Putamen (tissue), 1 donor: ENCODE measurements at places on chromosomes 1 and 21.

- no peak for DNase-seq
These were observed 16.9 kb upstream of the MAP10 start for GRCh38 chr1:232788235-232788872.

DNA sequence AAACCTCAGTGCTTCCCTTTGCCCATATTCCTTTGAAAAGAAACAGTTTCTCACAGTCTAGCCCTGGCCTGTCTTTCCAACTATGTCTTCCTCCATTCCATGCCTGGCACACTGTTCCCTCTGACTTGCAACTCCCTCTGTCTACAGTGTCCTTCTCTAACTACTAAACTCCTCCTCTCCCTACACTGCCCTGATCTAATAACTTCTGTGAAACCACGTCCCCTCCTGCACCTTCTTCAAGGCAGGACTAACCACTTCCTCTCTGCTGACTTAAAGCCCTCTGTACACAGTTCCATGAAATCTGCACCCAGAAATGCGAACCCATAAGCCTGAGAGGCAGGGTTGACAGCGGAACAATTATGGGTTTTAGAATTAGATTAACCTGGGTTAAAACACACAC lies 62.2 kb upstream of the ATP1B1 start:
- peak; percentile 11 for DNase-seq

DNA sequence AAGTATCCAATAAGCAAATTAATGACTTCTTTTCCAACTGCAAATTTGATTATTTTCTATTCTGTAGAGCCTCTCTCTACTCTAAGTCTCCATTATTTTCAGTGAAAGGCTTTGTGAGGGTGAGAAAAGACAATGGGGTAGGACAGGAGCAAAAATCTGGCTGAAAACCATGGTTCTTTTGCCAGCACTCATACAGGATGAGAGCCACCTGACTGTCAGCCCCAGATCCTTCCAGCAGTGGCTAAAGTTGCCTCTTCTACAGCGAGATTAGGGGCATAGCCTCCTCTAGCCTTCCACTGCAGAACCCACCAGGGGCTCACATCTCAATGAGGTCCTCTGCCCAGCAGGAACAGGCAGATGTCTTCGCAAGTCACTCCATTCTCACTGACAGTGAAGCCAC lies 23.7 kb downstream of the NMNAT2 start:
- no peak for DNase-seq

- DNase-seq, result no peak
These were observed 96.4 kb upstream of the DPH5 start for GRCh38 chr1:101121975-101122374.

- peak; percentile 97 for DNase-seq
These were observed 9.2 kb downstream of the C1orf198 start for GRCh38 chr1:230858918-230859729.

GRCh38 chr1:62346886-62347285 lies 27.7 kb upstream of the KANK4 start:
- DNase-seq, result no peak

DNA sequence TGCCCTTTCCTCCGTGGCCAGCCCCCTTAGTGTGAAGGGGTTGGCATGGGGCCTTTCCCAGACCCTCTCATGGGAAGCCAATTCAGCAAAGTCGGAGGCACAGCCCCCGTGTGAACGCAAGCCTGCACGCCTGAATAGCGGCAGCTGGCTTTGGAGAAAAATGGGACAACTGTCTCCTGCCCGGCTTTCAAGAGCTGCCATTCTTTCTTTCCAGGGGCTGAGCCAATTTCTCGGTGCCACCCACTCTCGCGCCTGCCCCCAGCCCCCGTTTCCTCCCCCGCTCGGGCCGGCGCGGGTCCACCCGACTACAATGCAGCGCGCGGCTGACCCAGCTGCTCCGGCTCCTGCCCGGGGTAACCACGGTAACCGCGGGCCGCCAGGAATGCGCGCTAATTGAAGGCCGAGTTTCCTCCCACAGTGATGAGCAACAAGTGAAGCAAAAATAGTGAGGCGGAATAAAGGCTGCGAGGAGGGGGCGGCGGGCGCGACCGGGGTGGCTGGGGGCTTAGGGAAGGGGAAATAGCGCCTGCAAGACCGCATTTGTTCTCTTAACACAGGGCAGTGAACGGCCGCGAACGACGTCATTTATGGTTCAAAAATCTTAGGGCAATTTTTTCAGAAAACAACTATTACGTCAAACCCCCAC lies 27.8 kb downstream of the ILDR2 start:
- DNase-seq, result peak; percentile 91

- no peak for DNase-seq
These were observed 206.6 kb downstream of the HLX start for GRCh38 chr1:221085701-221086375.

DNA sequence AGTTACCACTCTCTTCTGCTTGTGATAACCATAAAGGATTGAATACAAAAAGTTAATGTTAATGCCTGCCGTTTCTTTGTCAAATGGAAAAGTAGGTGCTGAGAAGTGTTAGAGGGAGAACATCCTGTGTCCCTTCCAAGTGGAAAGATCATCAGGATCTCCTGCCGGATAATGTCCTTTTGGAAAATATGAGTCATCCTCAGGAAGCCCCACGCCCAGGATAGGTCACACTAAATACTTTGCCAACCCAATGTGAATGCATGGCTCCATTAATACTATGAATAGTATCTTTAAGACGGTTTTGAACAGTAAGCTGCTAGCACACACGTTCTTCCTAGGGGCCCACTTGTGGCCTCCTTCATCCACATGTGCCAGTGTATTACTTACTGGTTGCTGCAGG lies 279.5 kb downstream of the ZNF326 start:
- DNase-seq, result no peak

DNA sequence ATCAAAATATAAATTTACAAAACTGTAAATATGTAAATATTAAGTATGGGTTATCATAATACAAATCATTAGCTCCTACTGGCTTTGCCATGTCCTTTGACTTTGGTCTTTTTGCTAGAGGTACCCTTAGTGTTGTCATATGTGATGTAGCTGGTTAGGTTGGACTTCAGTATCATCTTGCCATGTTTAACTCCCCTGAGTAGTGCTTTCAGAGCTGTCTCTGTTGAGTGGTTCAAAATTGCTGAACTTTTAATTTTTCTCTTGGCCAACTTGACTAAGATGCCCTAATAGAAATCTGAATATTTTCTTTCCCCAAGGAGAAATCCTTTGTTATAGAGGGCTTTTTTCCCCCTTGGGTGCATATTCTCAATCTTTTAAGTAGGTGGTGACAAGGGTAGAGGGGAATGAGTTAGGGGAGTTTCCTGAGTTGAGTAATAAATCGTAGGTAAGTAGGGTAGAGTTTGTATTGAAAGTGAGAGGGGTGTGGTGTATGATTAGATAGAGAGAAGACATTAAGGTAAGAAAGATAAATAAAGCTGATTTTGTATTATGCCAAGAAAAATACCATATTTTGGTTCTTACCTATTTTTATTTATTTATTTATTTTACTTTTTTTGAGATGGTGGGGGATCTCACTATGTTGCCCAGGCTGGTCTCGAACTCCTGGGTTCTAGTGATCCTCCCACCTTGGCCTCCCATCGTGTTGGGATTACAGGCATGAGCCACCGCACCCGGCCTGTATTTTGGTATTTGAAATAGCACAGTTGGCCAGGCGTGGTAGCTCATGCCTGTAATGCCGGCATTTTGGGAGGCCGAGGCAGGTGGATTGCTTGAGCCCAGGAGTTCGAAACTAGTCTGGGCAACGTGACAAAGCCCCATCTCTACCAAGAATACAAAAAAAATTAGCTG lies 21.8 kb downstream of the RPRD2 start:
- no peak for DNase-seq

DNA sequence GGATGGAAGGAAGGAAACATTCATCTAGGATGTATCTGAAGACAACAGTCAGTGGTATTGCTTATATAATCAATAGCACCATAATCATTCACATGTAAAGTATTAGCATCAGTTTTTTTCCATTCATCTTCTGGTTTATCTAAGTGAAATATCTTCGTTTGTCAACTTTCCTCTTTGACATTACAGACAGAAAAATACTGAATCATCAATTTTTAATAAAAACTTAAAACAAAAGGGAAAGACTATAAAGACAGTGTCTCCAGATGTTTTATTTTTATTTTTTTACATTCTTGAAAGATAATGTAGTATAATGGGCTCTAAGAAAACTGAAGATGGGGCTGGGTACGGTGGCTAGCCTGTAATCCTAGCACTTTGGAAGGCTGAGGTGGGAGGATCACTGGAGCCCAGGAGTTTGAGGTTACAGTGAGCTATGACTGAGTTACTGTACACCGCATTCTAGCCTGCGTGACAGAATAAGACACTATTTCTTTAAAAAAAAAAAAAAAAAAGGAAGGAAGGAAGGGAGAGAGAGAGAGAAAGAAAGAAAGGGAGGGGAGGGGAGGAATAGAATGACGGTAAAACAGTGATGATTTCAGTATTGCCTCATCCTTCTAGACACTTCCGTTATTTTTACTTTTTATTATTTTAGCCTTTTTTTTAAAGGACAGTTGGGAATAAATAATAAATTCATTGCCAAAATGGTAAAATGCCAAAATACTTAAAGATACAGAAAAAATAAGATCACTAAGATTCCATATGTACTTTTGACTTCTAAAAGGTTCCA lies 89.5 kb downstream of the NRIP1 start:
- no peak for DNase-seq

- DNase-seq, result no peak
These were observed 4.8 kb upstream of the SARS1 start for GRCh38 chr1:109208836-109209463.

GRCh38 chr1:181015251-181015615 lies 7.4 kb downstream of the STX6 start:
- DNase-seq, result no peak

DNA sequence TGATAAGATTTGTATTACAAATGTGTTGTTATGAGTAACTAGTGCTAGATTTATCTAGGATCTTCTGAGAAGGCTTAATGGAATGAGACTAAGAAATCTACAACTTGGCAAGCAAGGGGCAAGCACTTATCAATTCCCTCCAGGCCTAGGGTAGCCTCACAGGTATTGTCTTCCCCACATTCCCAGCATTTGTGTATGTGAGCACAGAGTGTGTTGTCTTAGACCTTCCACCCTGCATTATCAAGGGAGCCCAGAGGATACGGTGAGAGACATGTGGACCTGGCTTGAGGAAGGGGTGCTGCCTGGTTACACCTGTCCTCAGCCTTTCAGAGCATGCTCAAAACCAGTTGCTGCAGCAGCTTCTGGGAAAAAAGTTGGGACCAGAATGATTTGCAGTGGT lies 327.2 kb downstream of the MRPL39 start:
- no peak for DNase-seq

DNA sequence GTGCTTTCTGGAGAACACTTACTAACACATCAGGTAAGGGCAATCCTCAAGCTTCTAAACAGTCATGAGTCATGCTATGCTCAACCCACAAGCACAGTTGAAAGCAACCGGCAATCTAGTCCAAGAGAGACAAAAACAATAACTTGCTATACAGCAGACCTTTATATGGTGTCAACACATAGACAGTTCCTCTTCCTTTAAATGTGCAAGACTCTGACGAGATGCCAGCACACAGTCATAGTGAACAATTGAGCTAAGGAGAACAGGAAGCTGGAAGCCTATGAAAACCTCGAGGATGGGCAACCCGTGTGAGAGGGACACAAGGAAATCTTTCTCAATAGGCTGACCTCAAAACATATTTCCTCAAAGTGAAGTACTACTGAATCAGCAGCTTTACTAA lies 5.3 kb downstream of the ADIPOR1 start:
- DNase-seq, result no peak

- no peak for DNase-seq
These were observed 216.6 kb upstream of the EDN2 start for GRCh38 chr1:41700986-41701535.

DNA sequence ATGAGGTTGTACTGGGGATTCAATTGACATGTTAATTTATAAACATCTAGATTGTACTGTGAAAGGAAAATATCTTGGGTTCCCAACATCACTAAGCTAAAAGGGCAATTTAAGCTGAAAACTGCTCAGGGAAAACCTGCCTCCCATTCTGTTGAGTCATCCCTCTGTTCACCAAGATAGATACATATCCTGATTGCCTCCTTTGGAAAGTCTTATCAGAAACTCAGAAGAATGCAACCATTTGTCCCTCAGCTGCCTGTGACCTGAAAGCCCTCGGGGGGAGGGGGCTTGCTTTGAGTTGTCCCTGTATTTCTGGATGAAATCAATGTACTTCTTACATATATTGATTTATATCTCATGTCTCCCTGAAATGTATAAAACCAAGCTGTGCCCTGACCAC lies 187.0 kb upstream of the ETV3 start:
- DNase-seq, result no peak

- DNase-seq, result no peak
These were observed 13.0 kb upstream of the RNF19B start for GRCh38 chr1:32977546-32978087.

DNA sequence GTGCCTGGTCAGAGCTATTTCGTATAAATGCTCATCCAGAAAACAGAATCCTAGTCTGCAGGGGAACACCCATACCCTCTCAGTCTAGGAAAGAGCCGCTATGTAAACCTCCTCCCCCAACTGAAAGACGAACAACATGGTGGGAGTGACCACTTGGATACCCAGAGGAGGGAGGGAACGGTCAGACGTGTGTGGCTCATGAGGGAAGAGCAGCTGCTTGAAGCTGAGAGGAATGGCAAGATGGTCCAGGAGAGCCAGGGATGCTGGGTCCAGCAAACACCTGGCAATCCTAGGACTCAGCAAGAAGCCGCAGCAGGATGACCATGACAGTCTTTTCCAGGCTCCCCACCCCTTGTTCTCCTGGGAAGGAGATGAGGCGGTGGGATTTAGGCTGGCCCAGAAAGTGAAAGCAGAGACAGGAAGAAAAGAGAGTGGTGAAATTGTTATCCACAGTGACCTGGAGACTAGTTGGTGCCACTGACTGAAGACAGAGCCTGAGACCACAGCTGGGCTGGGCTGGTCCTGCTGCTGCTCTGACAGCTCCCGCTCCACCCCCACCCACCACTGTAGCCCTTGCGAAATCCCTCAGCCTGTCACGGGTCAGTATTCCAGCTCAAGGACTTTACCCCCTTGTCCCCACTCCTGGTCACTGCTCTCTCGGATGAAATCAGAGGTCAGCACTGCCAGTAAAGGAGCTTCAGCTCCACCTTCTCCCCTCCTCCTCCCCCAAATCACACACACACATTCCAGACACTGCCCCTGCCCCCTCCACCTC lies 3.6 kb downstream of the CERS2 start:
- no peak for DNase-seq

DNA sequence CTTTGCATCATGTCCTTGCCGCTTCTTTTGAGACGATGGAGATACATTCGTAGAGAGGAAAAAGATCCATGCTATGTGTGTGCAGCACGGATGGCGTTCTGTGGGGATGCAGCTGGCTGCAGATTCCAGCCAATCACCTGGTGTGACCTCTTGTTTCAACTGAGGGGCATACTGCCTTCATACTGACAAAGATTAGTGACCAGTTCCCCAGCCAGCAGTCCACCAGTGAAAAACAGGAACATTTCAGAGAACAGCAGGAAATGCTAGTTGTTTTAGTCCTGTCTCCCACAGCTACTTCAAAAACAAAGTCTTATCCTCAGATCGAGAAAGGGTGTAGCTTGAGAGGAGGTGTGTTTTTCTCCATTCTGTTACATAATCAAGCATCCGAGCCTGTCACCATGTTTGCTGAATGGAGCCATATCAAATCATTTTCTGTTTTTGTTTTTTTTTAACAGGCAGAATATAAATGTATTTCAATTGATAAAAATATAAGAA lies 255.7 kb upstream of the FMN2 start:
- DNase-seq, result no peak
